ENCODE measurements at places on chromosomes 6 and 20. TPM values are rescaled to one million over a fixed set of nuclear protein-coding genes. Genes with fewer than 3 reads are reported as not detected.
A peak's percentile ranks its signal among the peaks of the same experiment; 100 is the strongest.

DNA sequence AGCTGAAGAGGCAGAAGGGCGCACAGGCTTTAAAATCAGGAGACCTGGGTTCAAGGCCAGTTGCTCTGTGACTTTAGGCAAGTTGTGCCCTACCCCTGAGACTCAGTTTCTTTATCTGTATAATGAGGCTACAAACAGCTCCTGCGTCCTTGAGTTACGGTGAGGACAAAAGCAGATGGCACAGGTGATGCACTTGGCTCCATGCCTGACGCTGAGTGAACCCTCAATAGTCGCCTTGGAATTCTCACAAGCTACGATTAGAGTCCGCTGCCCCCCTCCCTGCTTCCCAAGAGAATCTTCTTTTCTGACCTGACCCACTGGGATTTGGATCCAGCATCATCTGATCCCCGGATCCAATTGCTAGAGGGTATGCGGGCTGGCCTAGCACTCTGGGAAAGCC, 6.4 kb downstream of the KCNG1 start:
- no peak for DNase-seq

DNA sequence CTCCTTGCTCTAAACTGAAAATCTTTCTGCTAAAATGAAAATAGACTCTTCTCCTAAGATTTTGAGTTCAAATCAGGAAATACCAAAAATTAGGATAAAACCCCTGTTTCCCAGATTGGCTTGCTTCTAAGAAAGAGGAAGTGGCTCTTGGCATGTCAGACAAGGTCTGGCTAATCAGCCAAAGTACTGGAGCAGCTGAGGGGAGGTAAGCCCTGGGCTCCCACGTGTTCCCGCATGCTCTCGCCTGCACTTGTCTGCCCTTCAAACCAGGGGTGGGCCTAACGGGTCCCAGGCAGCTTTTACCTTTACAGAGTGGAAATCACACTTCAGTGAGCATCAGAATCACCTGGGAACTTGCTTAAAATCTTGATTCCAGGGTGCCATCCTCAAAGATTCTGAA, 43.2 kb upstream of the GABRR1 start:
- no peak for DNase-seq

GRCh38 chr6:3071568-3071967, 3.3 kb downstream of the RIPK1 start:
- no peak for DNase-seq

GRCh38 chr6:150361876-150362275, 6.9 kb upstream of the IYD start:
- no peak for DNase-seq

DNA sequence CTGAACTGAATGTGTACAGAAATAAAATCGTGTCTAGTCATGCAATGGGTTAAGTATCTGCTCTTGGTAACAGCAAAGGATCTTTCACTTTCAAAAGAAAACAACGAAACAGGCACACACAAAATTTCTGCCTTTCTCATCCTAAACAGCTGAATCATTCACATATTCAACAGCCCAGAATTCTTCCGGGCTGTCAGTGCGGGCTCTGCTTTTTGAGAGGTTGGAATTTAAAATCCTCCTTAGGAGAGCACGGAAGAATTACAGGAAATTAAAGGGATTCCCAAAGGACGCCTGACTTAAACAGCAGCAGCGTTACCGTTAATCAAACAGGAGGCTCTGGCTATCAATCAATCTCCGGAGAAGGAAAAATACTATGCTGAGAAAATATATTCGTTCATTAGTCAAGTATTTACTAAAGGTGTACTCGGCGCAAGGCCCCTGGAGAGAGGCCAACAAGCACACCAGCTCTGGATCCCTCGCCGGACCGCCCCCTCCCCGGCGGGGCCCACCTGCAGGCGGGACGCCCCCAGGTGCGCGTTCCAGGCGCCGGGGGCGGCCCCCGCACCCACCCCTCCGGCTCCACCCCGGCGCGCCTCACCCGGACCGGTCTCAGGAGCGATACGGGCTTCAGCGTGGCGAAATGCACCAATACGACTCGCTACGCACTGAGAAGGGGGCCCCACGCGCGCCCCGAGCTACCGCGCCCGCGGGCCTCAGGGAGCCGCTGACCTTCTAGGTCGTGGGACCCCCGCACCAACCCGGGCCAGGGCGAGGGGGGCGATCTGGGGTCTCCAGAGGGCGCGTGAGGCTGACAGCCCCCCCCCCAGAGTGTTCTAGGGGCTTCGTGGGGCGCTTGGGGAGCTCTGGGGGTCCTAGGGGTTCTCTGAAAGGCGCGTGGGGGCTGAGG, 1.0 kb downstream of the NAPB start:
- DNase-seq = peak; percentile 35

DNA sequence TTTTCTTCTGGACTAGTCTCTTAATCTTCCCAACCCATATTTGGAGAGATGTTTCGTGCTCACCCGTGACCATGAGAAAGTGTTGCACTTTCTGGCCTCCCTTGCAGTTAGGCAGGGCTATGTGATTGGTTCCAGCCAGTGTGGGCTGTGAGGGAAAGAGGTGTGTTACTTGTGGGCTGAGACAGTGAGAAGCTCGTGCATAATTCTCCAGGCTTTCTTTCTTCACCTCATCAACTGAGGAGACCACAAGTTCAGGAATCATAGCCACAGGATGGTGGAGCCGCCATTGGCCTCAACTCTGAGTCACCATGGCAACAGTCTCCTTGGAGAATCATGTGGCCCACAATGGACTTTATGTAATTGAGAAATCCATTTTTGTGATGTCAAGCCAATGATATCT, 57.5 kb upstream of the FUCA2 start:
- no peak for DNase-seq

GRCh38 chr6:104566411-104566810, 293.3 kb downstream of the HACE1 start:
- DNase-seq = no peak

DNA sequence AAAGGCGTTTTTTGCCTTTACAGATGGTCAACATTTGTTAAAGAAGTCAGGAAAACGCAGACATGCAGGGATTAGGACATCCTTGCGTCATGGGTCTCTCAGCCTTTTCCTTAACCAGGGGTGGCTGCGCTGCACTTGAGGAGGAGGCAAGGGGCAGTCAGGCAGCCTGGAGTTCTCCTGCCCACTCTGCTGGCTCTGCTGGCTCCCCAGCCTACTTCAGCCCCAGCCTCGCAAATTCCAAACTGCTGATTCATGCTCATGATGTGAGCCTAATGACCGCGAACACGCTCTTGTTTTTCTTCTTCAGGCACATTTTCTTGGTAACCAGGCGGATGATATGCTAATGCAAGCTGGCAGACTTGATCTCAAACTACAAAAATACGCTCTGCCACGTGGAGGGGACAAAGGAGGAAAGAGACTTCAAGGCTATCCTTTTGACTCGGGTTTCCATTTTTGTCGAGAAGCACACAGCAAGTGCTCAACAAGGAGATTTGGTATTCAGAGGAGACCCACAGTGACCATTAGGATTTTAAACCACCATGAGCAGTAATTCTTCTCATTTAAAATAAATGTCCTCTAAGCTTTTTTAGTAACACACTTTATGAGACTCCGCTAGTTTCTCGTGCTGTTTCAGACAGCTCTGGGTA, 290.3 kb upstream of the STXBP5 start:
- peak; percentile 45 for DNase-seq

DNA sequence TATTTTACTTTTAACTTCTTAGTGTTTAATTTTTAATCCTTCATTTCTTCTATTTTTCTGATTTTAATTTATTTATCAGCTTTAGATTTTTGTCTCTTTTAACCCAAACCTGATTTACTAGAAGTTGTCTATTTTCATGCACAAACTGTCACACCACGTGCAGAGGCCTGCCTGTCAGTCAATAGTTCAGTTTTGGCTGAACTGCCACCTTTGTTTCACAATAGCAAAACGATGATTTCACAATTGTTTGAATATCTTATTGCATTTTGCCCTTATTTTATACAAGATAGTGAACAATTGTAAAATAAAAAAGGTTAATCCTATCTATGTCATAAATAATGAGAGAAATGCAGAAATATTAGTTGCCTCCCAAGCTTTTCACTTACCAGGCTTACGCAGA, 24.0 kb upstream of the PPP1R3G start:
- DNase-seq = no peak

GRCh38 chr20:25081065-25081729, 744 bp downstream of the VSX1 start:
- no peak for DNase-seq

- no peak for DNase-seq
Measured at GRCh38 chr20:61953037-61954021, 112.4 kb downstream of the TAF4 start.

GRCh38 chr6:33606642-33607041, 14.5 kb upstream of the ITPR3 start:
- DNase-seq = no peak

- DNase-seq = no peak
Measured at GRCh38 chr6:52826513-52826912, 14.1 kb downstream of the GSTA5 start.

DNA sequence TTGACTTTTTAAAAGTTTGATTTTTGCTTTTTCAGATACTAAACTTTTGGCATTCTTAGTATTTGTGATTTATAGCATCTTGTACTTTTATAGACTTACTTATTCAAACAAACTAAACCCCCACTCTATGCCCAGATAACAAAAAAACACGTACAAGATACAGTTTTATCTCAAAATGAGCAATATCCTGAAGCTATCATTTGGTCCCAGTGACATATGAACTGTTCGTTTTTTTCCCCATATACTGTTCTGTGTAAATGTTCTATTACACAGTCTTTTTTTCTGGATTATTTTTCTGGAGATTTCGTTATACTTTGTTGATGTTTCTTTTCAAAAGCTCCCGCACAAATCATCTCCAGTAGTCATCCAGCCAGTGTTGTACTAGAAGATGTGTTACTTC, 27.3 kb upstream of the SERINC3 start:
- no peak for DNase-seq

Gene ENPP4
- total RNA-seq = 1.3 TPM

Gene SLC17A3
- total RNA-seq = not detected

Gene ZNF311
- 4.1 TPM for total RNA-seq

Gene WFDC2
- total RNA-seq = 15.5 TPM

Gene PKHD1
- 0.29 TPM for total RNA-seq

Gene TLDC2
- not detected for total RNA-seq

Gene SMPDL3A
- 4.1 TPM for total RNA-seq

Gene ACTL10
- total RNA-seq = 1.4 TPM

Gene MLIP
- total RNA-seq = not detected

Gene KCNB1
- total RNA-seq = 3.7 TPM

All from uterus (tissue), 4 donors.